ENCODE measurements at places on chromosomes 7 and 10.

- DNase-seq, result no peak
Measured at GRCh38 chr10:113326160-113327111, 226.4 kb upstream of the HABP2 start.

GRCh38 chr10:34581801-34582532 lies 233.1 kb downstream of the PARD3 start:
- DNase-seq, result no peak

- no peak for DNase-seq
Measured at GRCh38 chr7:74612015-74612829, 45.3 kb upstream of the GTF2I start.

DNA sequence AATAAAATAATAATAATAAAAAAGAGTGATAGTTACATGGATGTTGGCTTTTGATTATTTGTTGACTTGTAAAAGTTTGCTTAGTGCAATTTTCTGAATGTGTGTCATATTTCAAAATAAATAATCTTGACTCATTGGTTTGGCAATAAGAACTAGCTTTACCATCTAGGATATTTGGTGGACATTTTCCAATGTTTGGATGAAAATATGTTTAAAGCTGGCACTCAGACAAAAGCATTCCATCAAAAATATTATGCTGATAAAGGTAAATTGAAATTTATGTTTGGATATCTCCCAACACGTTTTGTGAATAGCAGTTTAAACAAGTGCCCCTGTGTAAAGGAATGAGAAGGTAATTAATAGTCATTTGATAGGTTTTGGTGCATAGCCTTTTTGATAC lies 62.5 kb upstream of the KCNMA1 start:
- no peak for DNase-seq

DNA sequence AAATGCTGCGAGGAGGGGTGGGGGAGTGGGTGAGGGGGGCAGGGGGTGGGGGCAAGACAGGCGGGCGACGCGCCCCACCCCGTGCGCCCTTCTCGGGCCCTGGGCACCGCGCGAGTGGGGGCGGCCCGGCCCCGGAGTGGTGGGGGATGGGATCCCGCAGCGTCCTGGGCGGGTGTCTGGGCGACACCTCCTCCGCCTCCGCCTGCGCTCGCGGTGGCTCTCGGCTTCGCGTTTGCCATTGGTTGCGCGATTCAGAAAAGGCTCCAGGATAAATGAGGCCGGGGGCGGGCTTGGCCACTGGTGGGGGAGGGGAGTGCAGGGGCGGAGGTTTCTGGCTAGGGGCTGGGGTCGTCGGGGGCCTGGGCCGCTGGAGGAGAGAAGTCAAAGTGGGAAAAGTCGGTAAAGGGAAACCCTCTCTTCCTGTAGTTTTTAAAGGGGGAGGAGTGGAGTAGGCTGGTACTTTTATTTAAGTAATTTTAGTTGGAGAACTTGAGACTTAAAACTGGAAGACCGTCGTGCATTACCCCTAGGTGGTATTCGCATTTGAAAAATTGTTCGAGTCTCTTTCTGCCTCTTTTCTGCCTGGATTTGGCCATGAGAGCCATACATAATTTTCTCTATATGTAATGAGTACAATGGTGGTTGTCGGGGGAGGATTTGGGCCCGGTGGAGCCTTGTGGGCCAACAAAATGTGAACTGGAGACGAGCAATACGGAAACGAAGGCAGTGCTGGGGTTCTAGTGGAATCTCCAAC lies 992 bp upstream of the IGF2BP3 start:
- peak; percentile 74 for DNase-seq
